GM23248 (cell line): ENCODE measurements at places on chromosomes 2 and 18.

GRCh38 chr2:119025762-119026351, 83.9 kb downstream of the MARCO start:
- no peak for DNase-seq

- DNase-seq: no peak
Measured at GRCh38 chr2:88452980-88453582, 588 bp upstream of the FOXI3 start.

DNA sequence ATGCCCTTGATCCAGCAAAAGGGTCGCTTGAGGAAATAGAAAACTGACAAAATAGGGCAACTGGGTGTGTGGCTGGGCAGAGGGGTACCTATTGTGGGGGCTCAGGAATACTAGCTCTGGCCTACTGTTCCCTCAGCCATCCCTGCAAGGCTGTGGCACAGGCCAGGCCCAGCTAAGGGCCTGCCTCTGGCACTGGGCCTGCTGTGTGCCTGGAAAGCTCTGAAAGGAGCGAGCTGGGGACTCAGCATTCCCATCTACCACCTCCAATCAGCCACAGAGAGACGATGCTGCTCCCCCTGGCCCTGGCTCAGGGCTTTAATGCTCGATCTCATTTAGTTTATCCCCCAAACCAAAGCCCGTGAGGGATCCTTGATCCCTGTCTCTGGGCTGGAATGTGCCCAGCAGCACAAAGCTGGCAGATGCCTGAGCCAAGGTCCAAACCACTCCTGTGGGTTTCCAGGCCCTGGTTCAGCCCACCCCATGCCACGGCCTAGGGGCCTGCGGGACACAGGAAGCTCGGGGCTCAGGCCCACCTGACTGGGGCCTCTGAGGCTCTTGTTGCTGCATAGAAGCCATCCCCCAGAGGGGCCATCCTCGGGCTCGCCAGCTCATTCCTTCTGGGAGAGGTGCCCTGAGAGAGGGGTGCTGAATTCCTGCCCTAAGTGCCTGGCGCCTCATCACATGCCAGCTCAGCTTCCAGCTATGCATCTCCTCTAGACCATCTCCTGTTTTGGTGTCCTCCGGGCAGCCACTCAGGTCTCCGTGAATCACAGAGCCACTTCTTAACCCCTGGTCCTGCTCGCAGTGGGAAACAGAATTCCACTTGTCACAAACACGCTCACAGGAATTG, 43.0 kb upstream of the KCNF1 start:
- DNase-seq: peak; percentile 87

- peak; percentile 78 for DNase-seq
Measured at GRCh38 chr2:10285556-10286198, 17.0 kb upstream of the HPCAL1 start.

DNA sequence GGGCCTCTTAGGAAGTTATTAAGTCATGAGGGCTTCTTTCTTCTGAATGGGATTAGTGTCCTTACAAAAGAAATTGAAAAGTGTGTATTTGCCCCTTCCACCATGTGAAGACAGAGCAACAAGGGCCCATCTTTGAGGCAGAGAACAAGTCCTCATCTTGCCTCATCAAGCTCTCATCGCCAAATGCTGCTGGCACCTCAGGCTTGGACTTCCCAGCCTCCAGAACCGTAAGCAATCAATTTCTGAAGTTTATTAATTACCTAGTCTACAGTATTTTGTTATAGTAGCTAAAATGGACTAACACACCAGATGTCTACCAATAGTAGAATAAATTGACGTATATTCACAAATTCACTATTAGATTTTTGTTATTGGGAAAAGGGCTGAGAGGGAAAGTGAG, 74.6 kb downstream of the CCDC148 start:
- no peak for DNase-seq
